ENCODE measurements at places on chromosomes 7 and 10.
A peak's percentile ranks its signal among the peaks of the same experiment; 100 is the strongest.

DNA sequence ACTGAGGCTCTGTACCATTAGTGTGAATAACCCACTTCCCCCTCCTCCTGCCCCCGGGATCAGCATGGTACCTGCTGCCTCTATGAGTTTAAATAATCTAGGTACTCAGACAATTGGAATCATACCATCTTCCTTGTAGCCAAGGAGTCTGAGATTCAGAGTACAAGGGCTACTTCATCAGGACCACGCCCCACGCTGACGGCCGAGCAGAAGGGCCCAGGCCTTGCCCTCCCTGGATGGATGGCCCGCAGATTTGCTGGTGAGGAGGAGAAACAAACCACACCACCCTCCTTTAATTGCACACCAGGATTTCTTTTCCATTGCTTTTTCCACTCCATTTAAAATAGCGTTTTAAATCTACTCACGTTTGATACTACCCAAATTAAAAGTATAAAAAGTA lies 649.9 kb upstream of the ADARB2 start:
- DNase-seq = no peak

GRCh38 chr10:74909670-74910069 lies 83.3 kb downstream of the KAT6B start:
- no peak for DNase-seq

- no peak for DNase-seq
Observed at GRCh38 chr10:92664322-92664721, 25.4 kb upstream of the HHEX start.

DNA sequence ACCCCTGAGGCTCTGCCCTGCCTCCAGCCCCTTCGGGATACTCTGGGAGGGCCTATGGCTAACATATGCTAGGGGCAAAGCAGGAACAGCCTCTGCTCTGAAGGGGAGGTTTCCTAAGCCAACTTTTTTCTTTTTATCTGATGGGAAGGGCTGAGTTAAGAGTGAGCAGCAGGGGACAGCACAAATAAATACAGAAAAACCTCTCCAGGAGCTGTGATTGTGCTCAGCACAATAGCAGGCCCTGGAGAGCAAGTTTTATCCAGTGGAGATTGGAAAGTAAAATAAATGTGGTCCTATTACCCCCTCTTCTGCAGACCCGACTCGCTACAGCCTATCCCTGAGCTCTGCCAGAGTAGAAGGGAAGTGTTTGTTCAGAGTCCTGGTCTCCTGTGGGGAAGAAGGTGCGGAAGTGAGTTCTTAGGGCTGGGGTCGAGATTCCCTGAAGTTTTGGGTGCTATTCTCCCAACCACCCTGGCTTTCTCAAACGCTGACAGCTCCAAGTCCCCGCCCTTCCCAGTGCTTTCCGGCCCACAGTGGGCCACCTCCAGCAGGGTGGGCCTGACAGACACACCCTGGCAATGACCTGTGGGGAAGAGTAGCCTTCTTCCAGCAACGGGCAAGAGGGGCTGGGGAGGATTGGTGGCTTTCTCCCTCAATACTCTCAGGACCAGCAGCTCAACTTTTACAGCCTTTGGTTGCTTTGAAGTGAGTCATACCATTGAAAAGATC lies 23.0 kb upstream of the AFAP1L2 start:
- no peak for DNase-seq

- no peak for DNase-seq
Observed at GRCh38 chr10:75696536-75696935, 265.1 kb downstream of the LRMDA start.

GRCh38 chr10:22766693-22767092 lies 52.3 kb upstream of the PIP4K2A start:
- no peak for DNase-seq

- peak; percentile 16 for DNase-seq
Observed at GRCh38 chr7:12244129-12244528, 33.0 kb downstream of the TMEM106B start.

DNA sequence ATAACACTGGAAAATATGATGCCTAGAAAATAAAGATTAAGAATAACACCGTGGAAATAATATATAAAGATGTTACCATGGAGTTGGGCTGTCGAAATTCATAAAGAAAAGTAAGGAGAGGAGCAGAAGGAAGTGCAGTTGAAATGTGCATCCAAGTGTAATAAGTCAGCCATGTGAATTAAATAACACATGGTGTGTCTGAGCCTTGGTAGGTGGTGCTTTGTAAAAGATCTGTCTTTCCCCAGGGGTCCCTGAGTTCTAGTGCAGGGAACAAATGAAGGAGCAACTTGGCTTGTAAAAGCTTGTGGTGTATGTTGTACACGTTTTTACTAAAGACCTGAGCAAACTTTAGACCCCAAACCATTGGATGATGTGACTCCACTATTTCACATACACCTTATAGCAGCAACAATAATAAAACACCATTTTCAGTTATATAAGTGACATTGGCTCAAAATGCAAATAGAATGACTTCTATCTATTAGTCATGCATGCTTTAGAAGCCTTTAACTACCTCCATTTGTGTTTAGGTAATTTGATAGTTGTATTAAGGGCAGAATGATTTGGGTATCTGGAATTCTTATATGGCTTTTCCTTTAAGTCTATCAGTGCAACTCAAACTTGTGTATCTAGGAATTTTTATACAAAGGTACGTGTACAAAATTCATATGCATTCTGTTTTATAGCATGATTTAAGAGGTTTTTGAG lies 11.3 kb downstream of the STARD3NL start:
- DNase-seq = no peak

DNA sequence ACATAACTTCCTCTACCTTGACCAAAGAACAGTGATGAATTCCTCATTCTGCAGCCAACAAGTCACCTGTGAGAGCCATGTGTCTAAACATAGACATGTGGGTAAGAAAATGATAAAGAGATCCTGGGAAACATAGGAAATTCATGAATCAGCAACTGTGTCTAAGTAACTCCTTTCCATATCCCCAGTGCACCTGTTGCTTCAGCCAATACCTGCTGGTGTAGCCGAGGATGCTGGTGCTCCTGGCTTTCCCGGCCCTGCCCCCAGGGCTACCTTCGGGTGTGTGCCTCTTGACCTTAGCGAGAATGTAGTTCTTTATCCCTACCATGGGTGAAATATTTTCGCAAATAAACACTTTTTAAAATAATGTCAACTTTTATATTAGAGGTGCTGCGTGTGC lies 114.1 kb downstream of the OR13A1 start:
- no peak for DNase-seq

Data from NCI-H1092 (cell line).